ENCODE measurements at places on chromosomes 3 and 15. TPM values are rescaled to one million over a fixed set of nuclear protein-coding genes. Genes with fewer than 3 reads are reported as not detected.

The A4GNT gene
- total RNA-seq, result not detected

The C3orf85 gene
- not detected for total RNA-seq

- no peak for DNase-seq
These were observed 25.7 kb upstream of the WNT5A start for GRCh38 chr3:55512571-55513343.

- no peak for DNase-seq
These were observed 185.6 kb upstream of the MRPL3 start for GRCh38 chr3:131688370-131688769.

The HES1 gene
- total RNA-seq, result 45.2 TPM

The RHOV gene
- 2.0 TPM for total RNA-seq

- DNase-seq, result no peak
These were observed 258.6 kb downstream of the TIGIT start for GRCh38 chr3:114552527-114552812.

- no peak for DNase-seq
These were observed 112.0 kb downstream of the SOX2 start for GRCh38 chr3:181823716-181824115.

- DNase-seq, result no peak
These were observed 135.5 kb downstream of the CNTN6 start for GRCh38 chr3:1228289-1228688.

The SLC6A20 gene
- total RNA-seq, result 1.4 TPM

GRCh38 chr3:193040836-193041672, 123.4 kb upstream of the MB21D2 start:
- peak; percentile 5 for DNase-seq

DNA sequence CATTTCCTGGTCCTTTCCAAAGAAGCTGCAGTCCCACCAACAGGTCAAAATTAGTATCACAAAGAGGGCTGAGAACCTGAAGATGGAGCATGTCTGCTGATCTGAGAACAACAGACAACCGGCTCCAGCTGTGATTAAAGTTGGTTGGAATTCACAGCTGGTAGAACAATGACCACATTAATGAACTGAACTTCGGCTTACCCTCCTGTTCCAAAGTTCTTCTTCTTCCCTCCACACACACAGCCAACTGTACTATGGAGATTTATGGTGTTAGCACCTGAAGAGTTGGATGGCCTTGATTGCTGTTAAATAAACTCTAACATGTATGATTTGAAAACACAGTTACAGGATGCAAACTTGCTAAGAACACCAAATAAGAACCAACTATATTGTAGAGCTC, 27.4 kb upstream of the ROPN1 start:
- no peak for DNase-seq

The OCA2 gene
- under 0.01 TPM for total RNA-seq

DNA sequence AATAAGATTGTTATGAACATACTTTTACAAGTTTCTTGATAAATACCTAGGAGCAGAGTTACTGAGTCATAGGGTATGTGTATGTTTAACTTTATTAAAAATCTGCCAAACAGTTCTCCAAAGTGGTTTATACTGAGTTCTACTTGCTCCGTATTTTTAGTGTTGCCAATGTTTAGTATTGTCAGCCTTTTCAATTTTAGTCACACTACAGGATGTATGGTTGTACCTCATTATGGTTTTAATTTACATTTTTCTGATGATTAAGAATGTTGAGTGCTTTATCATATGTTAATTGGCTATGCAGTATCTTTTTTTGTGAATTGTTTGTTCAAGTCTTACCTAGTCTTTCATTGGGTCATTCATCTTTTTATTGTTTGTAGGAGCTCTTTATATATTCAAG, 4.3 kb downstream of the TMOD3 start:
- DNase-seq, result no peak

GRCh38 chr3:150345021-150345538, 63.0 kb upstream of the TSC22D2 start:
- DNase-seq, result peak; percentile 67

DNA sequence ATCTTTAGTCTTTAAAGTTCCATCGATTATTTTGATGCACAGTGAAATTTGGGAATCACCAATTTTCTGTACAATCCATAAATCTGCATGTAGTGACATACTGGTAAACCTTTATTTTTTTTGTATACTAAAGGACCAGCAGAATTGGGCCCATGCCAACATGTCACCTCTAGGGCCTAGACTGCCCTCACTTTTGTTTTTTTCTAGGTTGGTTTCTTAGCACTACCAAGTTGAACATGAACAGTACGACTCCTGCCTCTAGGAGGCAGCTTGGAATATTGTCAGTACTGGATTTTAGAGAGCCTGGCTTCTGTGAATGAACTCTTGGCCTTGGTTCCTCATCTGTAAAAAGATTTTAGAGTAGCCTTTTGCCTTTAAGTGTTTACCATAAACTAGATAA, 32.3 kb downstream of the NKIRAS1 start:
- DNase-seq, result no peak

The APBA2 gene
- total RNA-seq, result 51.4 TPM

The PLSCR2 gene
- total RNA-seq, result 0.62 TPM

The CDHR4 gene
- not detected for total RNA-seq
